ENCODE measurements at places on chromosomes 4 and X.

GRCh38 chr4:184951668-184952160 is 66.6 kb upstream of the HELT start:
- H3K36me3 ChIP-seq = no peaks in the 10 kb centered on the region
- no peak overlapping the region for H3K27ac ChIP-seq
- H3K4me3 ChIP-seq = no peak overlapping the region

GRCh38 chrX:31165241-31166035 is 93.6 kb upstream of the FTHL17 start:
- H3K4me3 ChIP-seq = no peak overlapping the region
- H3K4me1 ChIP-seq = no peaks in the 10 kb centered on the region

DNA sequence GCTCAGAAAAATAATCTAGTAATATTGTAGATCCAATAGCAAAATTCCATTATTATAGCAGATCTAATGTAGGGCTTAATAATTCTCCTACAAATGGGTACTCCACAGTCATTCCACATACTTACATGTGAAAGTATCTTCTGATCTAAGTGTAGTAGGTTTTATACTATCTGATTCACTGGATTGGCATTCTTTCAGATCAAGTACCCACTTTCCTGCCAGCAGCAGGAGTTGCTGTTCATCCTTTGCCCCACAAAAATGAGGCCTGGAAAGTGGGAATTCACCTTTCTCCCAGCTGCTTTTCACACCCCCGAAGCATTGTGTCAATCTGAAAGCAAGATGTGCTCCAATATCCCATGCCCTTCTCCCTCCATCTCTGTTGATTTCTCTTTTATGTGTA is 77.1 kb upstream of the RXFP1 start:
- DNase-seq = no peak
- H3K4me3 ChIP-seq = no peak overlapping the region
- no peaks in the 10 kb centered on the region for H3K4me1 ChIP-seq
- H3K27ac ChIP-seq = no peak overlapping the region

DNA sequence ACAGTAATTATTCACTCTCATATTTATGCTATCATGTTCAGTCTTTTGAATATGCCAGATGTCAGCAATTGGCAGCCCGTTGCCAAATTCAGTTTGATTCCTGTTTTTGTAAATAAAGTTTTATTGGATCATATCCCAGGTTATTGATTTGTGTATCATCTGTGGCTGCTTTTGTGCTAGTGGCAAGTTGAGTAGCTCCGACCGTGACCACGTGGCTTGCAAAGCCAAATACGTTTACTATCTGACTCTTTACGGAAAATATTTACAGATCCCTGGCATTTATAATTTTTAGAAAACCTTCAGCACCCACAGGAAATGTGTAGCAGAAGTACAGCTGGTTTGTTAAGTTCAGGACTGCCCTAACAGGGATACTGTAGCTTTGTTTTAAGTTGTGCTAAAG is 67.4 kb downstream of the VCX2 start:
- no peaks in the 10 kb centered on the region for H3K4me1 ChIP-seq
- H3K36me3 ChIP-seq = no peaks in the 10 kb centered on the region
- no peaks in the 10 kb centered on the region for H3K27me3 ChIP-seq

DNA sequence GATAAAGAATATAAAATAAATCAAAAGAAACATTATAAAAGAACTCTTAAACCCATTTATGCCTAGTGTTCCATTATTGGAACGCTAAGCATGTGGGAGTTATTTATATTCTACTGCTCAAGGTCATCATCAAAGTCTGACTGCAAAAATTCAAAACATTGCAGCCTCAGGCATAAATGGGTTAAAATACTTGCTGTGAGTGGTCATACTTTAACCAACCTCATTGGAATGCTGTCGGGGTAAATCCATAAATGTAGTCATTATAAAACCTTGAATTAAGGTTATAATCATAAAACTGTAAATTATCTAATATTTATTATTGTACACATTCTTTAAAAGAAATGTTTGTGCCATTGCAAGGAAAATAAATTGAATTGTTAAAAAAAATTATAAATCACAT is 55.0 kb downstream of the RPS6KA6 start:
- no peak for DNase-seq
- H3K4me3 ChIP-seq = no peak overlapping the region
- H3K4me1 ChIP-seq = no peaks in the 10 kb centered on the region
- H3K27me3 ChIP-seq = no peaks in the 10 kb centered on the region

DNA sequence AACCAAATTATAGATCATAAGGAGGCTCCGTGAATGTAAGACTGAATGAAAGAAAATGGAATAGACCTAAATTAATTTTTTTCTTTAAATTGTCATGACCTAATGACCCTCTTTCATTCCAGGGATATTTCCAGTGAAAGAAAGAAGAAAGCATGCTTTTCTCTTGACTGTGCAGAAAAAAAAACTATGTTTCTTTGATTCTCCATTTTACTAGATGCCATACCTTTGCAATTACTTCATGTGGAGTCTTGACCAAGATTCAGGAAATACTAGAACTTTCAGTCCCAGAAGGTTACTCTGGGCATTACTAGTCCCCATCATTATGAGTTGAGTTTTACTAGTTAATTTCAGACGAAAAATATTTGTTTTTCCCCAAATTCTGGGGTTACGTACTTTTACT is 6.4 kb upstream of the COMMD8 start:
- H3K4me3 ChIP-seq = no peak overlapping the region
- DNase-seq = no peak
- no peak overlapping the region for H3K27ac ChIP-seq
- H3K4me1 ChIP-seq = no peaks in the 10 kb centered on the region
- H3K27me3 ChIP-seq = no peaks in the 10 kb centered on the region

DNA sequence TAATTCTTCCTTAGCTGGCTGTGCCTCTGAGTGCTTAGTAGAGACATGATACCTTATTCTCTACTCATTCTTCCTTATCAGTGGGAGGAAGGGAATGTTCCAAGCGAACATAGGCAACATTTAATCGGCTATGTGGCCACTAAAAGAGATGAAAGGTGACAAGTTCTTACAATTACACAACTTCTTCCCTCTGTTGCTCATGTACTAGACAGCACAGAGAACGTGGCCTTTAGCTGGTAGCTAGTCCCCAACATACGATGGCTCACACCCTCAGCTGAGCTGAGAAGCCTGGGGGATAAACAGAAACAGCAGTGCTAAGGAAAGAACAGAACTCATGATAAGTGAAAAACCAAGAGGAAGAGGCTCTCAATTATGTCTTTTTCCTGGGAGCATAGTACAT is 52.2 kb downstream of the APOO start:
- no peaks in the 10 kb centered on the region for H3K36me3 ChIP-seq
- DNase-seq = no peak
- no peaks in the 10 kb centered on the region for H3K4me1 ChIP-seq
- H3K27ac ChIP-seq = no peak overlapping the region
- H3K4me3 ChIP-seq = no peak overlapping the region
- no peaks in the 10 kb centered on the region for H3K27me3 ChIP-seq

DNA sequence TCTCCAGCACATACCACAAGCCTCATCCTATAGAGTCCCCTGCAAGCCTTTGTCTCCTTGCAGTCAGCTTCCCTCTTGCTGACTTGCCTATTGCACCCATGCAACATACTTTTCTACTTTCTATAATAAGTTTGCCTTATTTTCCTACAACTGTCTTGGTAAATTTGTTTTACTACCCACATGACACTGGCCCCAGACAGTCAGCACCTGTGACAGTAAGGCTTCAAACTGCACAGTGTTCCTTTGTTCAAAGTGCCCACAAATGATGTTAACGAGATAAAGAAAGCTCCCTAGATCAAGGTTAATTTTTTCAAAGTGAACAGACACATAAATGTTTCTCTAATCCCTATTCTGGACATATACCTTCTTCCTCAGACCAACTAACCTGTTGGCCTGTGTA is 529.1 kb upstream of the PCDH10 start:
- no peak overlapping the region for H3K27ac ChIP-seq
- no peaks in the 10 kb centered on the region for H3K4me1 ChIP-seq
- no peak overlapping the region for H3K4me3 ChIP-seq
- H3K27me3 ChIP-seq = no peaks in the 10 kb centered on the region
- no peak for DNase-seq

DNA sequence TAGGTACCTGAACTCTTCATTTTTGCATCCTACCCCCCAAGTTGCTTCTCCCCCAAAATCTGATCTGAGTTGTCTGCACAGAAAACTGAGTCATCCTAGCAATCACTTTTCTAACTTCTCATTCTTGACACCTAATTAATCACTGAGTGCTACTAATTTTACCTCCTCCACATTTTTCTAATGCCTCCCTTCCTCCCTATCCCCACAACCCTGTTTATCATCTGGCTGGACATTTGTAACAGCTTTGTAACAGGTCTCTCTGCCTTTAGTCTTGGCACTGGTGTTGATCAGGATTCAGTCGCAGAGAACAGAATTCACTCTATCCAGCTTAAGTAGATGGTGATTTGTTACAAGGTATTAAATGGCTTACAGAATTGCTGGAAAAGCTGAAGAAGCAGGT is 303.9 kb upstream of the GATB start:
- H3K4me3 ChIP-seq = no peak overlapping the region
- no peaks in the 10 kb centered on the region for H3K4me1 ChIP-seq
- DNase-seq = no peak
- H3K27ac ChIP-seq = no peak overlapping the region
- no peaks in the 10 kb centered on the region for H3K36me3 ChIP-seq

DNA sequence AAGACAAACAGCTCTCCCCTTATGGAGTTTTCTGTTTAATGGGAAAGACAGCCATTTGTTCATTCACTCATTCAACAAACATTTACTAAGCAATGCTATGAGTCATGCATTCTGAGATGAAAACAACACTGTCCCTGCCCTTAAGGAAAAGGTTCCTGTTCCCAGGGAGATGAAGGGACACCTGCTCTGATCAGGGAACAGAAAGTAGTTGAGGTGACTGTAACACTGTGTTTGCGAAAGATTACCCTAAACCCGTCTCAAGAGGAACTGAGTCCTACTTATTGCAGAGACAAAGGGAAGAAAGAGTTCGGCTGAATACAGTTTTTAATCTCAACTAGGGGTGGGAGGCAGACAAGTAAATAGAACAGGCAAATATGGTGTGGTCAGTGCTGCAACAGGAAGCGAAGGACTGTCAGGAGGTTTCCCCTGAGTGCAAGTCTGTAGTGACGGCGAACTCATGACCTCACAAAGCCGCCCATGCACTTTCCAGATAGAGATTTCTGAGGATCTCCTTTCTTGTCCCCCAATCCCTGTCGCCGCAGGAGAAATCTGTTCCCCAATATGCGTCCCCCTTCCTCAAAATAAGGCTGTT is 712 bp downstream of the STX18 start:
- no peaks in the 10 kb centered on the region for H3K27me3 ChIP-seq
- H3K4me1 ChIP-seq = no peaks in the 10 kb centered on the region
- no peak for DNase-seq

GRCh38 chr4:108210989-108211835 is 42.5 kb upstream of the LEF1 start:
- H3K27ac ChIP-seq = no peak overlapping the region
- no peaks in the 10 kb centered on the region for H3K27me3 ChIP-seq
- DNase-seq = no peak
- H3K4me3 ChIP-seq = no peak overlapping the region
- H3K36me3 ChIP-seq = no peaks in the 10 kb centered on the region

DNA sequence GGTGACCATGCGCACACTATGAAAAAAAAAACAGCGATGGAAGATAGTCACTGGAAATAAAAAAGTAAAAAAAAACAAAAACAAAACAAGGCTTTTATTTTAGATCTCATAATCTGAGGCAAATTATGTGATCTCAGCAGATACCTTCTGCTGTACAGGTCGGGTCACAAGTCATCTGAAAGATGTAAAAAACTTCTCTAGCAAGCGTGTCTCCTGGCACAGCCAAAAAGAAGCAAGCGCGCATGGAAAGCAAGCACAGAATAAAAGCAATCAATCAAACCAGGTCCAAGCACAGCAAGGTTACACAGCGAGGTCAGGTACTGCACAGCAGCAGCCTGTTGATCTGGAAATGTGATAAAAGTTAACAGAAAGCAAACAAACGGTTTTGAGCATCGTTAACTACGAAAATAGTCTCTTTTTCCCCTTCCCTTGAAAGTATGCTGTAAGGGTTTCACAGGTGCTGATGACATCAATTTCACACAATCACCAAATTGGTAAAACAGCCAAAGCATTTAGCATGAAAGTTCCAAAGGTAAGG is 79.3 kb upstream of the MTNR1A start:
- no peaks in the 10 kb centered on the region for H3K27me3 ChIP-seq
- peaks cover 33% of the 10 kb centered on the region for H3K36me3 ChIP-seq
- no peak overlapping the region for H3K27ac ChIP-seq

GRCh38 chrX:46676399-46677356 is 82.2 kb downstream of the SLC9A7 start:
- DNase-seq = no peak
- H3K27me3 ChIP-seq = no peaks in the 10 kb centered on the region
- H3K27ac ChIP-seq = no peak overlapping the region
- peaks cover 32% of the 10 kb centered on the region for H3K36me3 ChIP-seq

DNA sequence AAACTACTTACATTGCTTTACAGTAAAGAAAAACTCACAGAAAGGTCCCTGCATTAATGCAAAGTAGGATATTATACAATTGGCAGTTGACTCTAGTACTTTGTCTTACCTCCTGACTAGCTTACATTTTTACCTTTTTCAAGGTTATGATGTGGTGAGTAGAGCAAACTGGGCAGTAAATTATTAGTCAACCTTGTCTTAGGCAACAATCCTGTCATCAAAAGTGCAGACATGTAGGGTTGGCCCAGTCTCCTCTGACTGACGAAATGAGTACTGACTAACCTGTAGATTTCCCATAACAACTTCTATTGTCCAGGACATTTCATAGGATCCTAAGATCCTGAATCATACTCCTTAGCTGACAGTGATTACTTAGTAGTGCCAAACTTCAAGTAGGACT is 142.0 kb upstream of the NUDT6 start:
- H3K36me3 ChIP-seq = no peaks in the 10 kb centered on the region
- H3K27me3 ChIP-seq = no peaks in the 10 kb centered on the region
- DNase-seq = no peak
- no peak overlapping the region for H3K4me3 ChIP-seq

DNA sequence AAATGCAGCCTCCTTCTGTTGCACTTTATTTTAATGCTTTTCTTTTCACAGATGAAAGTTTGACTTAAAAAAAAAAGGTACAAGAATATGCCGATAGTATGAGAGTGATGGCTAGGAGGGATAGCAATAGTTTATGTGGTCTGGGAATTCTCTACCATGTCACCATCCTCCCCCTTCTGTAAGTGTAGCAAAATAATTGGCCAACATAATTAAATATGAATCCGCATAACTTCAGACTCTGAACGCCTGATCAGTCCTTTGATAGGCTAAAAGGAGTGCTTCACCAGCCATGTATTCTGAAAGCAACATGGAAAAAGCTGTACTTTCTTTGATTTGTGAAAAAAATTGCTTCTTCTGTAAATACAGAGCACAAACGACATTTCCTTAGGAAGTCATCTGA is 95.7 kb upstream of the TTC29 start:
- no peaks in the 10 kb centered on the region for H3K4me1 ChIP-seq
- H3K4me3 ChIP-seq = no peak overlapping the region
- no peak overlapping the region for H3K27ac ChIP-seq
- no peaks in the 10 kb centered on the region for H3K27me3 ChIP-seq
- no peaks in the 10 kb centered on the region for H3K36me3 ChIP-seq

DNA sequence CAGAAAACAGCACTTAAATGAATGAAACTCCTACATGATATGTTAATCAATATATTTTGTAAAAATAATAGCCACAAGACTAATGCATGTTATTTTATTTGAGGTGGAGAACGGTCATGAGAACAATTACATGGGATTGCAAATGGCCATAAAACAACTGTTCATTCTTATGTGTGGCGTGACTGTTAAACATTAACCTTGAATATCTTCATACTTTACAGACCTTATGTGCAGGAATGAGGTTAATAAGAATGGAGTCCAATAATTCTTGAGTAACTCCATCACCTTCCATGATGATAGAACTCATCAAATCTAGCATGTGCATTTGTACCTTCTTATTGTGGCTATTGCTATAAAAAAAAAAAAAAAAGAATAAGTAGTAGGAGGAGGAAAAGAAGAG is 55.3 kb downstream of the PDS5A start:
- H3K4me3 ChIP-seq = no peak overlapping the region
- H3K4me1 ChIP-seq = no peaks in the 10 kb centered on the region
- no peak overlapping the region for H3K27ac ChIP-seq
- H3K36me3 ChIP-seq = peaks cover 89% of the 10 kb centered on the region
